ENCODE measurements at places on chromosomes 3 and 15. TPM values are rescaled to one million over a fixed set of nuclear protein-coding genes. Genes with fewer than 3 reads are reported as not detected.

The DAZL gene
- total RNA-seq, result not detected

The SLC7A14 gene
- total RNA-seq, result not detected

GRCh38 chr3:30982416-30983075, 88.1 kb upstream of the GADL1 start:
- no peak for DNase-seq

DNA sequence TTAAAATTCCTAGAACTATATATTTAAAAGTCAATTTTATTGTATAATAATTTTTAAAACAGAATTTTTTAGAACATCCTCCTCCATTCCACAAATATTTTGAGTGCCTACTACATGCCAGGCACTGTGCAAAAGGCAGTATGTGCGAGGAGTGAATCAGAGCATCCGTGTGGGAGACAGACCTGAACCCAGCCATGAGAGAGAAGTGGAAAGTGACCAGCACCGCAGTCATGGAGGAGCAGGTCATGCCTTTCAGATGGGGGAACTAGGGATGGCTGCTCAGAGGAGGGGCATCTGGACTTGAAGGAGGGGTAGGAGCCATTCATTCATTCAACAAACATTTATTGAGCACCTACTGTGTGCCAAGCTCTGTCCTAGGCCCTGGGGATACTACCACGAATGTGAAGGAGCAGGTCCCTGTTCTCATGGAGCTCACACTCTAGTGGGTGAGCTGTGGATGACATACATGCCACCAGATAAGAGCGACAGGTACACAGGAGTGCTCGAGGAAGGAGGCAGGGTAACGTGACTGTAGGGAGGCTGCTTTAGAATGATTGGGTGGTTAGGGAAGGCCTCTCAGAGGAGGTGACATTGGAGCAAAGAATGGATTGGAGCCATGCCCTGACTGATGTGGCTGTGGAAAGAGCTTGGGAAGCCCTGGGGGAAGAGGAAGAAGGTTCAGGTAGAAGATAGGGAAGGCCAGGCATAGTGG, 3.1 kb upstream of the CHRNA3 start:
- DNase-seq, result no peak

The KNSTRN gene
- total RNA-seq, result 5.4 TPM

The LRIG1 gene
- total RNA-seq, result 5.5 TPM

GRCh38 chr3:72295276-72295961, 510.5 kb upstream of the PROK2 start:
- DNase-seq, result no peak
